ENCODE measurements at places on chromosomes 2 and 18.

- DNase-seq: no peak
Observed at GRCh38 chr2:149061133-149061745, 22.7 kb downstream of the LYPD6B start.

- DNase-seq: no peak
Observed at GRCh38 chr2:135667045-135667444, 74.6 kb upstream of the UBXN4 start.

DNA sequence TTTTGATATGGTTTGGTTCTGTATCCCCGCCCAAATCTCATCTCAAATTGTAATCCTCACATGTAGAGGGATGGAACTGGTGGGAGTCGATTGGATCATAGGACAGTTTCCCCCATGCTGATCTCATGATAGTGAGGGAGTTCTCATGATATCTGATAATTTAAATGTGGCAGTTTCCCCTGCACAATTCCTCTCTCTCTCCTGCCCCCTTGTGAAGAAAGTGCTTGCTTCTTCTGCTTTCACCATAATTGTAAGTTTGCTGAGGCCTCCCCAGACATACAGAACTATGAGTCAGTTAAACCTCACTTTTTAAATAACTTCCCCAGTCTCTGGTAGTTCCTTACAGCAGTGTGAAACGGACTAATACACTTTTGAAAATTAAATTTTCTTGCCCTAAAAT is 12.3 kb upstream of the KCNJ3 start:
- no peak for DNase-seq

DNA sequence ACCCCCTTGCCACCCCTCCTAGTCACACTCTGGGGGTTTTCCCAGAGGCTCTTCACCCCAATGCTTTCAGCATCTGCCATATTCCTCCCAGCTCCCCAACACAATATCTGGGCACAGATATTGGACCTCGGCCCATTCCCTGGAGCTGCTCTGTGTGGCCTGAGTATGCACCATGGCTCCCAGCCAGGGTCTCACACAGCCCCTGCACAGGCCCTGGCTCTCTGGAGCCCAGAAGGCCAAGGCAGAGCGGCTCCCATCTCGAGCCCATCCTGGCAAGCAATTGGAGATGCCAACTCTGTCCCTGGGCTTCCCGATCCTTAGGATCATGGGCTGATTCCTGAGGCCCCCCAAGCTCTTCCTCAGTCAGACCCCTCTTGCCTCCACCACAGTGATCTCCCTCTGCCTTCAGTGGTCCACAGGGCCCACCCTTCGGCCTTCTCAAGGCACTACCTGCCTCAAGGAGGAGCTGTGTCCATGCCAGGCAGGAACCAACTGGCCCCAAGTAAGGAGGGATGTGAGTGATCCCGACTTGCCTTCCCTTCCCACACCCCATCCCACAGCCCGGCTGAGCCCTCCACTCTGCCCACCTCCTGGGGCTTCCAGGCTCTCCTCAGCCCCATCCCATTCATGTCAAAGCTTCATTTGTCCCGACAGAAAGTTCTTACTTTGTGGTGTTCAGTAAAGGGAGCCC is 62.7 kb downstream of the ADD2 start:
- no peak for DNase-seq

DNA sequence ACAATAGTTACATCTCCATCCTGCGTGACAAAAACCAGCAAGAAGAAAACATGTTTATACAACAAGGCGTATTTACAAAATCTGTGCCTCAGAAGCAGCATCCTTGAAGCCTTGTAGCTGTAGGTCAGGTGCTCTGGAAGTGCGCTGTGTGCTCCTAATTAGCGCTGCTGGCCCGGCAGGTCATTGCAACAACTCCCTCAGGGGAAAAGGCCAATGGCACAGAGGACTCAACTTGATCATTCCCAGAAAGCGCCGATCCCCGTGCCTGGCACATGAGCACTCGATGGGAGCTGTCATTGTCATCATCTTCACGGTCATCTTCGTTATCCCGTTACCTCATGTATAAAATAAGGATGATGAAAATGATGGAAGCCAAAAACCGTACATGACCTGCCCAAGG is 58.5 kb downstream of the EIPR1 start:
- no peak for DNase-seq

DNA sequence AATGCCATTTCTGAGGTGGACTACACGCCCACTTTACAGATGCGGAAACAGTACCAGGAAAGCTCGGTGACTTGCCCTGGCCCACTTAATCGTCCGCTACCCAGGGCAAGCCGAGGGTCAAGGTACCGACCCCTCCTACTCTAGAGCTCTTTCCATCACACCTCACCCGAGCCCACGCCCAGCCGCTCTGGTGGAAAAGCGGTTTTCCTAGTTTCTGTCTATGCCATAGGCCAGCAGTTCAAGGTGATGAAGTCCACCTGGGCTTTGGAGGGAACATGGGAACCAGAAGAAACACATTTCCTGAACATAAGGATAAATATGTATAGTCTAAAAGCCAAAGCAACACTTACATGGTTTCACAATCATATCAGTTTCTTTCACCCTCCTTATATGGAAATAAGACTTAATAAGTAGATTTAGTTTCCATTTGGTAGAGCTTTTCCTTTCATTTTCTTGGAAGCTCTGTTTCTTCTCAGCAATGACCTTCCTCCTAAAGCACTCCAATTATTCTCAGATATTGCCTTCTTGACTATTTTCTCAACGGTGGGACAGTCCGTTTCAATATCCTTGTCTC is 567 bp downstream of the VWA3B start:
- no peak for DNase-seq

DNA sequence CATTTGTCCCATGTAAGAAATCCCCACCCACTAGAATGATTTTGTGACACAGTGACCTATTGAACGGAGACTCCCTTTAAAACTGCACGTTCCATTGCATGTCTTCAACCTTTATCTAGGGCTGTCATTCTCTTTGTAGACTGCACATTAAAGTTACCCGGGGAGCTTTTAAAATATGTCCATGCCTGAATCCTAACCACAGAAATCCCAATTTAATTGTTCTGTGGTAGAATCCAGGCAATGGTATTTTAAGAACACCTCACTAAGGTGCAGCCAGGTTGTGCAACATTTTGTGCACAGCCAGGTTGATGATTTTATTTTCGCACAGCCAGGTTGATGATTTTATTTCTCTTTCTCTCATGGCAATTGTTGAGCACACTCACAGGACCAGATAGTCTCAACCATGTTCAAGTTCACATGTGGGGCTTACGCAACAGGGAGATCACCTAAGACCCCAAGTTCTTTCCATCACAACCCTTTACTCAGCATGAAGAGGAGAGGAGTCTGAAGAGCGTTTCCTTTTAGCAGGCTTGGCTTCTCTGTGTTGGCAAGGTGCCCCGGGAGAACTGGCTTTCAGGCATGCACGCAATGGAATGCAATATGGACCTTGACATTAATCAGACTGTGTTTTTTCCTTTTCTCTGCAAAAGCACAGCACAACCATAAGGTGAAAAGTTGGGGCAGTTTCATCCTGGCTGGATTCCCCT is 467.3 kb upstream of the ETAA1 start:
- DNase-seq: no peak

DNA sequence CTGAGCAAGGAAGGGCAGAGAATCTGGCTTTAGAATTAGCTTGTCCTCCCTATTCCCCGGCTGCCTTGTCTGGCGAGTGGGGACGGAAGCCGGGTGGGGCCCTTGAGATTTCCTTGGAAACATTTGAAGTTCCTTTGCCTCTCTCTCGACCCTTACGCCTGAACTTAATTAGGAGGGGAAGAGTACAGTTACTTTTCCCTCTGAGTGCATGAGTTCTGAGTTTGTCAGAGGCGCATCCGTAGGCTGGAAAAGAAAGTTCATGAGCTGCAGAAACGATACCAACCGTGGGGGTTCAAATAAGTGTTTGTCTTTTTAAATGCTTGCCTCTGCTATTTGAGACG is 468 bp downstream of the PIKFYVE start:
- DNase-seq: no peak

- DNase-seq: no peak
Observed at GRCh38 chr2:199462956-199463692, 5.4 kb upstream of the SATB2 start.

DNA sequence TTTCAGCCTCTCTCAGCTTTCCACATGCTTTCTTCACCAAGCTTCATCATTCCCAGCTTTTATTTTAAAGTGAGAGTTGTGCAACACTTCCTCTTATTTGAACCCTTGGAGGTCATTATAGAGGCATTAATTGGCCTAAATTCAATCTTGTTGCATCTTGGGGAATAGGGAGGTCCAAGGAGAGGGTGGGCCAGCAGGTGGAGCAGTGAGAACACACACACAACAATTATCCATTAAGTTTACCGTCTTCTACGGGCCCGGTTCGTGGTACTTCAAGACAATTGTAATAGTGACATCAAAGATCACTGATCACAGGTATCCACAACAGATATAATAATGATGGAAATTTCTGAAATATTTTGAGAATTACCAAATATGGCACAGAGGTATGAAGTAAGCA is 457.2 kb upstream of the SMIM21 start:
- DNase-seq: no peak

DNA sequence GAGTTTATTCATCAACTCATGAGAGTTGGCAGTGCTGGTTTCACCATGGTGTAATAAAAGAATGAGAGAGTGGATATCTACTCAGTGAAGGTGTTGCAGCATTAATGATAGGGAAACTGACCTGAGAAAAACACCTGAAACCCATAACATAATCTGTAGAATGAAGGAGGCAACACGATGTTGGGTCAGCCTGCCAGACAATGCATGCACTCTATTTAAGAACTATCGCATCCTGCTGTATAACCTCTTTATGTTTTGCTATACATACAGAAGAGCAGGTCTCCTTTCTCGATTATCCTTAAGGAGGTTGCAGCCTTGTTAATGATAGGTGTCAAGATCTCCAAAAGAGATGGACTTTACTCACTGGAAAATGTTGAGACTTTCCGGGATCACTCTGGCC is 65.9 kb downstream of the IKZF2 start:
- no peak for DNase-seq

GRCh38 chr2:8255448-8255800 is 426.4 kb upstream of the ID2 start:
- no peak for DNase-seq

- DNase-seq: no peak
Observed at GRCh38 chr2:215553946-215554345, 118.1 kb upstream of the FN1 start.

- no peak for DNase-seq
Observed at GRCh38 chr2:190190507-190191162, 128.1 kb upstream of the MSTN start.

GRCh38 chr18:79571211-79572092 is 108.2 kb upstream of the CTDP1 start:
- no peak for DNase-seq
